SJSA1 (cell line): ENCODE measurements at places on chromosomes 4 and X.
A peak's percentile ranks its signal among the peaks of the same experiment; 100 is the strongest.

- no peak for DNase-seq
Observed at GRCh38 chr4:43903456-43903855, 545.2 kb downstream of the KCTD8 start.

DNA sequence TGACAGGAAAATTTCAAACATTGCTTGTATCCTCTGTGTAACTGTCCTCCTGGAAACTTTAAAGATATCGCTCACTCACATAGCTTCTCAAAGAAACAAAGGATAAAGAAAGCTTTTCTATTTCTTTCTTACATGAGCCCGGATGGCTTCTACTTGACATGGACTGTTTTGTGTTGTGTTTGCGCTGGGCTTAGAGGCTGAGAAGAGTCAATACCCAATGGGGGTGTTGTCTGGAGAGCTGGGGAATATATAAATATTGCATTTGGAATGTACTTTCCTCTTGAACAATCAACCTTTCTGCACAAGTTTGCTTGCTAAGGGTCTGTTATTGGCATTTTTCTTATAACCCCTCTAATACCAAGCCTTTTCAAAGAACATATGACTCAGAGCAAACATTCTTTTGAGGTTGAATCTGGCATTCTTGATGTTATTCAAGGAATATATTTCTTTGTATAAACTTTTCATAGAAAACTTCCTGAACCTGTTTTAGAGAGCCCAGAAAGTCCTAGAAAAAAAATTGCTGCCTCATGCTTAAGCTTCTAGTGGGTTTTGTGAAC is 331.9 kb downstream of the PACRGL start:
- DNase-seq: peak; percentile 0

GRCh38 chrX:56812515-56813105 is 83.6 kb downstream of the NBDY start:
- no peak for DNase-seq

DNA sequence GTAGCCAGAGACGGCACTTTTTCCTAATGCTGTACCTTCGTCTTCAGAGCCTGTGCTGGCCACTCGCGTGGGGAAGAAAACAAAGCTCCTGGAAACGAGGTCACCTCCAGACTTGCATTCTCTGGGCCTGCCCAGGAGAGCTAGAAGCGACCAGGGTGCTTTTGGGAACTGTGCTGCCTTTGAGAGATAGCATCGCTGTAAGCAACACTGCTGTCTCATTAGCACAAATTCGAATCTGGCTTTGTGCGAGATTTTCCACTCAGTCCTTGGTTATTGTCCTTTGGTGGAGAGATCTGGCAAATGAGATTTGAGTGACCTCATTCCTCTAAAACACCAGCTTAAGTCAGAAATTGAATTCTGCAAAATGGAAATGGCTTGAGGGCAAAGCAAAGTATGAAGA is 66.1 kb upstream of the TLR3 start:
- DNase-seq: no peak

GRCh38 chrX:148333989-148334388 is 166.4 kb upstream of the AFF2 start:
- no peak for DNase-seq

- no peak for DNase-seq
Observed at GRCh38 chrX:17298564-17298963, 76.4 kb upstream of the NHS start.

DNA sequence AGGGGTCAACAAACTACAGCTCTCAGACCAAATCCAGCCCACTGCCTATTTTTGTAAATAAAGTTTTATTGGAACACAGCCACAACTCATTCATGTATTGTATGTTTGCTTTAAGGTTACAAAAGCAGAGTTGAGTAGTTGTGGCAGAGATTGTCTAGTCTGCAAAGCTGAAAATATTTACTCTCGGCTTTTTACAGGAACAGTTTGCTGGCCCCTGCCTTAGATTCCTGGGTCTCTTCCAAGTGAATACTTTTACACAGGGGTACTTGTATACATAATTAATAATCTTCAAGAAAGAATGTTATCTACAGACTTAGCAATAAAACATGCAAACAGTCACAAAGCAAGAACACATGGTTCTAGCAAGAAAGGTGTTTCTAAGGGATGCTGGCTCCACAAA is 154.2 kb downstream of the AMELX start:
- DNase-seq: no peak

GRCh38 chrX:20361890-20362262 is 95.2 kb upstream of the RPS6KA3 start:
- DNase-seq: no peak

DNA sequence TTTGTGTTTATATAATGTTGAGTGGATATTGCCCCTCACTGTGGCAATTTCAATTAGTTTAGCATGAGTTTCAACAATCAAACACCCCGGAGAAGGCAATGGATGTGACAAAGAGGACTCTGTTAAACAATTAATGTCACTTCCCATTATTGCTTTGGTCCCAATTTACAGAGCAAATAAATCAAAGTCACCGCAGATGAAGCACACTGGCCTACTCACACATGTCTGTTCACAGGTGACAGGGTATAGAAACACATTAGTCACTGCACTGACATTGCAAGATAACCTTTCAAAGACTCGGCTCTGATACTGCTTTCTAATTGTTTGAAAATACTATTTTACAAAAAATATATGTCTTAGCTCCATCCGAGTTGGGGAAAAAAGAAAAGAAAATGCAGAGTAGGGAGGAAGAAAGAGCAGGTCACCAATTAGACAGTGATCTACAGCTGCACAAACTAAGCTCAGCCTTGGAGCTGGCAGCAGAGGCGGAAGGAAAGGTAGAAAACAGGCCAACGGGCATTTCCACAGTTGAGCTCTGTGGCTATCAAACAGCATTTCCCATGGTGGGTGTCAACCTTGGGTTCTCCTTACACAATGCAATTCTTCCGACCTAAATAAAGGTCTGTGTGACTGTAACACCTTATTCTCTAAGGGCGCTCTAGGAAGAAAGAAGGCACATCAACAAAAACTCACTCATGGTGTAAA is 53.9 kb downstream of the PPARGC1A start:
- DNase-seq: no peak

DNA sequence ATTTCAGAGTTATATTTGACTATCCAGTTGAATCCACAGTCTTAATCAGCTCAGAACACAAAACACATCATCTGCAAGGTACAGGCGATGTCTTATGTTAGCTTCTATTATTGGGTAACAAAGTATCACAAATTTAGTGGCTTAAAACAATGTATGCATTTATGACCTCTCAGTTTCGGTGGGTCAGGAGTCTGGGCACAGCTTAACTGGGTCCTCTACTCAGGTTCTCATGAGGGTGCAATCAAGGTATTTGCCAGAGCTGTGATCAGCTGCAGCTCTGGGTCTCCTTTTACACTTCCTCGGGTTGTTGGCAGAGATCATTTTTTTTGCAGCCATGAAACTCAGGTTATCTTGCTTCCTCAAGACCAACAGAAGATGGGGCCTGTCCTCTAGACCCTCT is 498.9 kb downstream of the IDS start:
- DNase-seq: no peak
